ENCODE measurements at places on chromosomes 6 and 20.

- DNase-seq = no peak
Measured at GRCh38 chr6:73942592-73943186, 246.7 kb downstream of the CD109 start.

- no peak for DNase-seq
Measured at GRCh38 chr6:161073930-161074329, 82.4 kb downstream of the MAP3K4 start.

- DNase-seq = no peak
Measured at GRCh38 chr20:20375862-20376261, 8.0 kb downstream of the INSM1 start.

DNA sequence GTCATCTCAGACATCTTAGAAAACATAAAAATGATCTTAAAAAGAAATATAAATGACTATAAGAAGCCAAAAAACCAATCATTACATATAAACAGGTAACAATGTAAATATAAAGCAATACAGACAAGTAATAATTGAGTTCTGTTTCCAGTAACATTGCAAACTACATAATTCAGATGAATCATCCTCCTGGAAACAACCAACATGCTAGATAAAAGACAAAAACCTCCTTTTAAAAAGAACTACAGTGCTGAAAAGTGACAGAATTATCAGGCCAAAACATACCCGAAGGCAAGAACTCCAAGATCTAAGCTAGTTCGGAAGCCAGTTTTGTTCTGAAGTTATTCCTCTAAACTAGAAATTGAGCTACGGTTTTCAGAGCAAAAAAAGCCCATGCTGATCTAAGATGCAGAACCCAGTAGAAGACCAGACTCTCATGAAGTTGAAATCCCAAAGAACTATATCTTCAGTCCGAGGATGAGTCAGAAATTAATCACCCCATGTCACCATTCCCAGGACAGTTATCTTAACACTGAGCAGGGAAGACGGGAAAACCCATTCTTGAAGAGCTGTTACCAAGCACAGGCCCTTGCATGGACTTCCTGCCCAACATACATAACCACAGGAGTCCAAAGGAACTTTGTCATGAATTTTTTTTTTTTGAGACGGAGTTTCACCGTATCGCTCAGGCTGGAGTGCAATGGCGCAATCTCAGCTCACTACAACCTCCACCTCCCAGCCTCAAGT, 9.8 kb downstream of the PGM3 start:
- no peak for DNase-seq

DNA sequence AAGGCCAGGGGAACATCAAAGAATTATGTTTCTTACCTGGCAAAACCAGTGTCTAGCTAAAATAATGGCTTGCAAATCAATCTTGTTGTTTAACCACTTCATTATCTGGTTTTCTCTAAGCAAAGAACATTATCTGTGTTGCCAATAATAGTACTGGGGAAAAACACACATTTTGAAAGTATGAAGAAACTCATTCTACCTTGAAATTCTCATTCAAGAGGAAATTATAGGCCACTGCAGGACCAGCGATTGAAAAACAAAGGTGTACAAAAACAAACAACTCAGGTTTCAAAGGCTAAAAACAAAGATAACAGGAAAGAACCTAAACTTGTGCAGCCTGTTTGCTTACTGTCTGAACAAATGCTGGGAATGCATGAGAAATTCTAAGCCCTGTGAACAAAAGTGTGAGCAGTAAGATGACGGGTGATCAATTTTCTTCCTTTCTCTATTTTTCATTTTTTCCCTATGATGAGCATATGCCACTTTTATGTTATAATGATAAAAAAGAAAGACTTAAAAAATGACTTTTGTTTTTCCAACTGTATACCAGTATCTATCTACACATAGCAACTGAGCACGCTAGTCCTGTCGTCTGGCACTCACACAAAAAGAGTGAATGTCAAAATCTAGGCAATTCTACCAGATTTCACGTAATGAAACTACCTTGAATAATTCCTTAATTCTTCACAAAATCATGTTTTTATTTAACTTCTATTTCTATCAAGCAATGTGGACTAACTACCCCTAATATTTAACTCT, 117.9 kb downstream of the SGK1 start:
- DNase-seq = peak; percentile 42

DNA sequence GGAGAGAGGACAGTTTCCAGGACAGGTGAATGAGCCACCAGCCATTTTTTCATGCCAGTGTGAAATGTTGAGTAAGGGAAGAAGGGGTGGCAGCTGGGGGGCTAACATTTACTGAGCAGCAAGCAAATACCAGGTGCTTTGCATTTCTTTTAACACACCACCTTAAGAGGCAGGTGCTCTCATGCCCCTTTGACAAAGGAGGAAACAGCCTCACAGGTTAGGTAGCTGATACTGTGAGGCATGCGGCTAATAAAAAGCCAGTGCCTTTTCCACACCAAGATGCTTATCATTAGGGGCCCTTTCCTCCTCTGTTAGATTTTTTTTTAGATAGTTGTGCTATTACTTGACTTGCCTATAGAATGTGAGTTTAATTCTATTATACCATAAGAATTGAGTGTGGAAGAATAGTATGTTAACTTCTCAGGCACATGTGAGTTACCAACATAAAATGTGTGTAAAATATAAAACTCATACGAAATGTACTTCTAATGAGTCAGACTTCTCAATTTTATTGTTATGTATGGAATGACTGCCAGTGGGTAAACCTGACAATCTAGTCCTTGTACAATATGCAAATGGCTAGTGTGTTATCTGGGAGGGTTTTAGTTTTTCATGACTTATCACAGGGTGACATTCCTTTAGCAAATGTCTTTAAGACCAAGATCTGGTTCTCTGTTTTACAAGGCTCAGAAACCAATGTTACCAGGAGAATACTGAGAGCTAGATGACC, 260.0 kb downstream of the TMEM242 start:
- no peak for DNase-seq

DNA sequence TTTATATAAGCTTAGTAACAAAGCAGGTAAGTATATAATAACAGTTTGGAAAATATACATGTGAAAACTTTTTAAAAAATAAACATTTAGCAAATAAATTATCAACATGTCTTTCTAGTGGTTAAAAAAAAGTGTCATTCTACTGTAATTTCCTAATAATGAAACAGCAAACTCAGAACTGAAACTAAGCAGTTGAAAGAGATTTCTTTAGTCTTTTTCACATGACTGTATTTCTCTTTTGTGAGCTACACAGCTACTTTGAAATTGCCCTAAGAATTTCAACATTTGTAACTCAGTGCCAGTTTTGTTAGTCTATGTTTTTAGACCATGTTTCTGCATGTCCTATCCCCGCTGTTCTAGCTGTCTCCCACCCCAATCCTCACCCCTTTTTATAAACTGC, 28.4 kb upstream of the SDHAF4 start:
- peak; percentile 40 for DNase-seq

DNA sequence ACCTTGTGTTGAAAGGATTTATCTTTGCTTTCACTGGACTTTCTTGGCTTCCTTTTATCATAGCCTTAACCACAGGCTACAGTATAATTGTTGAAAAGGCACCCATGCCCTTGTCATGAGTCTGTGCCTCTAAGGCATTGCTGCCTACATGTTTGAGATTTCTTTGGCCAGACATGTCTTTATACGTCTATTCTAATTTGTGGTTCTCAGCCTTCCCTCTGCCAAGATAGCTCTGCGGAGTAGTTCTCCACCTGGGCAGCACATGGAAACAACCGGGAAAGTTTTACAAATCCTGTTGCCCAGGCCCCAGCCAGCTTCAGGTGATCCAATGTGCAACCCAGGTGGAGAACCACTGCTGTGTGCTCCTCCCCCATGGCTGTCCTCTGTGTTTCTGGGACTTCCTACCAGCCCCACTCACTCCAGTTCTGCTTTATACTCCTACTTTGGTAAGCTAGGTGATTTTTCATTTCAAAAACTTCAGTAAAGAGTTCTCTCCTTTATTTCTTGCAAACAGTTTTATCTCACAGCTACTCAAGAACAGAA, 159.6 kb upstream of the MYLIP start:
- no peak for DNase-seq

DNA sequence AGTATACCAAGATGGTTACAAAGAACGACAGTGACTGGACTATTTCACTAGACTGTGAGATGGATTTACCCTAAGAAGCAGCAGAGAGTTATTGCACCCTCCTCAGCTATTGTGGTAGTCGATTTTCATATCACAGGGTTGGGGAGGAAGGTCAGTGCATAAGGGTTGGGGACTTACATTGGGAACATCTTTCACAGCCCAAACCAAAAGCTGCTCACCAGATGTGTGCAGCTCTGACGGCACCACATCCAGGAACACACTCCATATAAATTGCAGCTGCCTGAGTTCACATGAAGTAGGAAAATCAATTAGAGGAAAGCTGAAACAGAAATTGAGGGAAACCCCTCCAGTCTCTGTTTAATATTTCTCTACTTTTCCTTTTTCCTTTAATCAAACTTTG, 470.5 kb upstream of the NRSN1 start:
- DNase-seq = no peak

DNA sequence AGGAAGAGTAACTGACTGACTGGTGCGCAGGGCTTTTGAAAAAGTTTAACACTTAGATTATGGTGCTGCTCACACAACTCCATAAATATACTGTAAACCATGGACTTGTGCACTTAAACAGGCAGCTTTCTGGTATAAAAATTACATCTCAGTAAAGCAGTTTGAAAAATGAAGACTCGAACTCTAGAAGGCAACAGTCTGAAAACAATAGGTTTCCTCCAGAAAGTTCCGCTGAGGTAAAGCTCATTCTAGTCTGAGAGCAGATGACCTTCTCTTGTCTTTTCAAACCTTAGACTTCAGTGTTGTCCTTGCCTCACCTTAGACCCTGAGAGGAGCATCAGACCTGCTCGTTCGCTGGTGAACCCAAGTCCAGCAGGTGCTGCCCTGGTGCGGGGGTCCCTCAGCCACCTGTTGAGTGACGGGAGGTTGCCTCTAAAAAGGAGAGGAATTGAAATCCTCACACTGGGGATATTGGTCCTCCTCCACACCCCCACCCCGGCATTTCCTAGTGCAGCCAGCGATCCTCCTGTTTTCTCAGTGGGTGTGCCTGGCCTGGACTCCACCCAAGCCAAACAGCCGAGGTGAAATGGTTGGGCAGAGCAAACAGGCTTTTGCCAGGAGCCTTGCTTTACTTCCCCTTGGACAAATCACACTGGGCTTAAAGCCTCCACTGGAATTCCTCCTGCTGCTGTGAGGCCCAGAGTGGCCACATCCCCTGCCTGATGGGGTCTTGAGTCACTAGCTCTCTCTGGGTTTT, 14.7 kb upstream of the PYGB start:
- no peak for DNase-seq

DNA sequence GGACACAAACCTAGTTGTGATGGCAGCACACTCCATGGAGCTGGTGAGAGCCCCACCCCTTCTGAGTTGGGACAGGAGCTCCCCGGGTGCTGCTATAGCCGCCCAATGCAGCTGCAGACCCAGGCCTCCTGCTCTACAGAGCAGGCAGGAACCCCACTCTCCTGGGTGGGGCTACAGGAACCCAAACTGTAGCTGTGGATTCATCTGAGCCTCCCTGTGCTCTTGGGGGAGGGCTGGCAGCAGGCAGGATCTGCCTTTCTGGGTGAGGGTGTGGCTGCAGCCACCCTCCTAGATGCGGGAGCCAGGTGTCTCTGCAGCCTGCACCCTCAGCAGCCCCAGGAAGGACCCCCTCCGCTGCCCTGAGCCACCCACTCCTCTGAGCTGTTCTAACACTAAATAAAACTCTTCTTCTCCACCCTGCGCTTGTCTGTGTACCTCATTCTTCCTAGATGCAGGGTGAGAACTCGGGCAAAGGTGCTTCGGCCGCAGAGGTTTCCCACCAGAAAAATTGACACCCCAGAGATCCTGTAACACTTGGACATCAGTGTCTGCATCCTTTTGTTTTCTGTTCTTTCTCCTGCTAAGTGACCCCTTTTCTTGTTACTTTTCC, 55.2 kb upstream of the KIF13A start:
- DNase-seq = no peak

- DNase-seq = no peak
Measured at GRCh38 chr20:64119681-64120341, 12.4 kb upstream of the NPBWR2 start.

- no peak for DNase-seq
Measured at GRCh38 chr6:109713097-109713496, 22.0 kb downstream of the FIG4 start.

- DNase-seq = peak; percentile 44
Measured at GRCh38 chr6:137165375-137166246, 7.8 kb downstream of the IL22RA2 start.

GRCh38 chr20:20546402-20546801, 166.0 kb downstream of the RALGAPA2 start:
- DNase-seq = no peak

DNA sequence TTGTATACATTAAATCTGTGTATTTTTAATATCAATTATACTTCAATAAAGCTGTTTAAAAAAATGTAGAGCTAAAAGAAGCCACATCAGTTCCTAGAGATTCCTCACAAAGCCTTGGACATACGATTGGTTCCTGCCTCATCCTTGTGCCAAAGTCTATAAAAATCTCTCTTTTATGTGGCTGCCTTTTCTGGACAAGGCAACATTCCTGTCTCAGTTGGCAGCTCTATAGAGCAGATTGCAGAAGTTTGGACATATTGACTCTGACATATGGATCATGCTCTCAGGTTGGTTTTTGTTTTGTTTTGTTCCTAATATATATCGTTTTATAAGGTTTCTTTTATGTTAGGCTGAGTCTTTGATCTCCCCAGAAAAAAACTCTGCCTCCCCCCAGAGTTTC, 148.9 kb downstream of the MAFB start:
- no peak for DNase-seq

- DNase-seq = no peak
Measured at GRCh38 chr6:158610319-158610968, 34.1 kb downstream of the DYNLT1 start.

- no peak for DNase-seq
Measured at GRCh38 chr6:110981202-110981600, 637 bp upstream of the RPF2 start.

- DNase-seq = no peak
Measured at GRCh38 chr6:44361947-44362346, 19.5 kb downstream of the SPATS1 start.

DNA sequence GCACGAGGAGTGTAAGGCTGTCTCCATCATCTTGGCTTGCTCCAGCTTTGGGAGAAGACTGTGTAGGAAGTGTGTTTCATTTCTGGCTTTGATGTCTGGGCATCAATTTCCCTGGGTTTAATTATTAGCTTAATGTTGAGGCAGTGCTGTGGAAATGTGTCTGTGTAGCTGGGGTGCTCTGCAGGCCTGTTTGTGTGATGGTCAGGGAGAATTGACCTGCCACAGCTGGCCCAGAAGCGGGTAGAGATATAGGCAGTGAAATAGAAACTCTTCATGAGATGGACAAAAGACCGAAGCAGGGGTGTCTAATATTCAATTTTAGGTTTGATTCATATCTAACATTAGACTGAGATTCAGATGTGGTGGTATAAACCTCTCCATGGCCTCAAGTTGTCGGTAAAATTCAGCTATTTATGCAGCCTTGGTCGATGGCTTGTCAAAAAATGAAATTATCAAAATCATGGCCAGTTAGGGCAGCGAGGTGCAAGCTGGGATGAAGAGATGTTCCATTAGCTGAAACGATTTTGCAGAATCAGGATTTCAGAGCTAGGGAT, 95.3 kb upstream of the SNX9 start:
- no peak for DNase-seq
